M059J (cell line): ENCODE measurements at places on chromosomes 11 and 22. TPM values are rescaled to one million over a fixed set of nuclear protein-coding genes. Genes with fewer than 3 reads are reported as not detected.

- no peak for DNase-seq
Observed at GRCh38 chr11:11821899-11822298, 19.9 kb upstream of the USP47 start.

- DNase-seq = no peak
Observed at GRCh38 chr11:110522471-110522870, 92.7 kb downstream of the FDX1 start.

DNA sequence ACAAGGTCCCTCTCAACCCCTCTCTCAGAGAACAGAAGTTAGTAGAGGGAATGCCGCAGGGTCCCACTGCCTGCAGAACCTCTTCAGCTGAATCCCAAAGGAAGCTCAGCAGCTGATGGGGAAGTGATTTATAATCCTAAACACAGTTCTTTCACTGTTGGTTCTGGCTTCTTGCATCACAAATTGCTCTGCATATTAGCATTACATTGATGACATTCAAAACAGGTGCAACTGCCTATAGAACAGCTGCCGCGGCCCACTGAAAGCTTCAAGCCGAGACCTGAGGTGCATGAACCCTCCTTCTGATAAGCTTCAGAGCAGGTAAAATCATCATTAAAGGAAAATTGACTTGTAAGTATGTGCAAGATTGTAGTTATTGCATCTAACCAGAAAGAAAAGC, 75.2 kb upstream of the KIRREL3 start:
- no peak for DNase-seq

GRCh38 chr22:24566899-24567511, 11.2 kb downstream of the SNRPD3 start:
- no peak for DNase-seq

DNA sequence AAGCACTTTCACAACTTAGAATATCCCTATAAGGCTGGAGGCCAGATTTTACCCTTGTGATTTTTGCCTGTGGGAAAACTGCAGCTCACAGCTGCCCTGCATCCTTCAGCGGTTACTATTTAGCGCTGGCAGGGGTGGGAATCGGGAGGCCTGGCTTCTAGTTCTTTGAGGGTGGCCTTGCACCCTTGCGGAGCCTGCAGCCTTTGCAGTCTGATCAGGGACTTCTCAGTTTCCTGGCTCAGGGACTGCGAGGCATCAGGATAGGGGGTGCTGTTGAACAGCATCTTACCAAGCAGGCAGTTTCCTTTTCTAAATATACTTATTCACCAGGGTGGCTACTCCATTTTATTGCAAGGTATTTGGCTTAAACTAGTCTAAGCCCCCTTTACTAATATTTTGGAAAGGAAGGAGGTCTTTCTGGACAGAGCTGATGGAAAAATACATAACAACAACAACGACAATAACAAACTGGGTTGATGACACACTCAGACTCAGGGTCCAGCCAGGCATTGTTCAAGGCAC, 2.9 kb upstream of the APOA1 start:
- no peak for DNase-seq

DNA sequence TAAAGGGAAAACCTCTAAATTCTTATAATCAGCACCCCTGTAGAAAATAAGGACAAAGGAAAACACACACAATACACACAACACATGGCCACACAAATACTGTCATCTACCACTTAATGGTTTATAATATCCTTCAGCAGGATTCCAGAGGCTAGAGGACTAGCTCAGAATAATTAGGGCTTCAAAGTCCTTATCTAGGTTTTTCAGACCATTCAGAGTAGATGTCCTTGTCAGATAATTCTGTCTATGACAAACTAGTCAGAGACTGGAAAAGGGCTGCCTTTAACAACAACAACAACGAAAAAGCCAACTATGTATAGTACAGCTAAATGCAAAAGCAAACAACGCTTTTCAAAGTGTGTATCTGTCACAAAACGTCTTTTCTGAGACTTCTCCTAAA, 456.5 kb upstream of the CNTN5 start:
- DNase-seq = no peak

DNA sequence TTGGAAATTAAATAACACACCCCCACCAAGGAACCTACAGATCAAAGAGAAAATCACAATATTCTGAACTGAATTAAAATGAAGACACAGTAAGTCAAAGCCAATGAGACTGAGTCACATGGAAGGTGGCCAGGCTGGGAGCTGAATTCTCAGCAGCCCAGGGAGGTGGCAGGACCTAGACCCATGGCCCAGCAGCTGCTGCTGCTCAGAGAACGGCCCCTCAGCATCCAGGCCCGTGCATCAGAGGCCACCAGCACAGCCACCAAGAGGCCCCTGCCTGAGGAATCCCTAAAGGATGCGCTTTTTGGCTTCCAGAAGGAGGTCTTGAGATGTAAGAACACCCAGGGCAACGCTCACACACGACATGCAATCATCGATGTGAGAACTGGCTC, 35.0 kb downstream of the TBX1 start:
- no peak for DNase-seq

DNA sequence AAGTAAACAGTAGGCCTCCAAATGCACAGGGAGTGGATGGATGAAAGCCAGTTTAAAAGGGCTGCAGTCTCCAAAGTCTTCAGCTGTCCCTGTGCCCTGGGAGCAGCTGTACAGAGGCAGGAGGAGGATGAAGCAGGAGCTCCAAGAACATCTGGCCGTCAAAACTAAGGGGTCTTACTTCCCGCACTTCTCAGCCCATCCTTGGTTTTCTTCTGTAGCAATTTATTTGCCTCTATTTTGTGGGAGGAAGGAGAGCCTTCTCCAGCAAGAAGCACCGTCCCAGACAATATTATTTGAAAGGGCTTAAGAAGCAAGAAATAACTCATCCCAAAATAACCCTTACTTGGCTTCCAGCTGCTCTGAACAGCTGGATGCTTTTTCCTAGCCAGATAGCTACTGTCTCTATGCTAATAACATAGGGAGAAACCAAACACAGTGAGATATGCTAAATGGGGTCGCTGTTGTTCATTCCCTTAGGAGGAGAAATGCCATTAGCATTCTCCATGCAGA, 133.2 kb downstream of the SPATA19 start:
- no peak for DNase-seq

DNA sequence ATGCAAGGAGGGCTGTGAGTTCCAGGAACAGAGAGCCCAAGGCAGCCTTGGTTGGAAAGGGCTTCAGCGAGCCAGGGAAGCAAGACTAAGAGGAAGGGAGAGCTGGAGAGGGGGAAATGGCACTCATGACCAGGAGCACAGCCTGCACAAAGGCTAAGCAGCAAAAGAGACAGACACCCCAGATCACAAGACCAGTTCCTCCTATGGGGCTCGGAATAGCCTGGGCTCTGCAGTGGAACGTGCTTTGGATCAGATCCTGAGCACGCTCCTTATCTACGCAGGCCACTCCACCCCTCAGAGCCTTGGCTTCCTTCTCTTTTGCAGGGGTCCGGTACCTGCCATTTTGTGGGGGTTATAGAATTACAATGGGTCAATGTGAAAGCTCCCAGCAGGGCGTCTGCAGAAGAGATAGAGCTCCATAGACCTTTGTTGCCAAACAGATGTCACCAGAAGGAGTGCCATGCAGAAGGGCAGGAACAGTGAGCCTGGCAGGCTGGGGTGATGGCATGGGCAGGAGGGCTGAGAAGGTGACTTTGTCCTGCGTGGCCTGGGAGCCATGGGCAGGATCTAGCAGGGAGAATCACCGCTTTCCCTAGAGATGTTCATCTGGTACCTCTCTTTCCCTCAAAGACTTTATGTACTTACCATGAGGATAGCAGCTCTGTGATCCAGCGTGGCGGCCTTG, 33.8 kb downstream of the ZC3H7B start:
- DNase-seq = no peak

- no peak for DNase-seq
Observed at GRCh38 chr11:19294444-19294843, 53.7 kb upstream of the E2F8 start.

DNA sequence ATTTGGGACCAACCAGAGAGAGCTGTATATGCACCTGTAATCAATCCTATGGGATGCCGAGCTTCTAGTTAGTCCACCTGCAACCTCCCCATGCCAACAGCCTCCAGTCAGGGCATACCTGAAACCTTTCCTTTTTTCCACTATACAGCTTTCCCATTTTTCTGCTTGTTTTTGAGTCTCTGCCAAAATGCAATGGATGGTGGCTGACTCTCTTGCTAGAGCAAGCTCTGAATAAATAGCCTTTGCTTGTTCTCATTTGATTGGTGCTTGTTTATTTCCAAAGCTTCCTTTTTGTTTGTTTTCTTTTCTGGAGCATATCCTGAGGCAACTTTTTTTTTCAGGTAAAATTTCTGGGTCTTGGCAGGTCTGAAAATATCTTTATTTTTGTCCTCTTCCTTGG, 58.0 kb upstream of the PLET1 start:
- DNase-seq = peak; percentile 18

DNA sequence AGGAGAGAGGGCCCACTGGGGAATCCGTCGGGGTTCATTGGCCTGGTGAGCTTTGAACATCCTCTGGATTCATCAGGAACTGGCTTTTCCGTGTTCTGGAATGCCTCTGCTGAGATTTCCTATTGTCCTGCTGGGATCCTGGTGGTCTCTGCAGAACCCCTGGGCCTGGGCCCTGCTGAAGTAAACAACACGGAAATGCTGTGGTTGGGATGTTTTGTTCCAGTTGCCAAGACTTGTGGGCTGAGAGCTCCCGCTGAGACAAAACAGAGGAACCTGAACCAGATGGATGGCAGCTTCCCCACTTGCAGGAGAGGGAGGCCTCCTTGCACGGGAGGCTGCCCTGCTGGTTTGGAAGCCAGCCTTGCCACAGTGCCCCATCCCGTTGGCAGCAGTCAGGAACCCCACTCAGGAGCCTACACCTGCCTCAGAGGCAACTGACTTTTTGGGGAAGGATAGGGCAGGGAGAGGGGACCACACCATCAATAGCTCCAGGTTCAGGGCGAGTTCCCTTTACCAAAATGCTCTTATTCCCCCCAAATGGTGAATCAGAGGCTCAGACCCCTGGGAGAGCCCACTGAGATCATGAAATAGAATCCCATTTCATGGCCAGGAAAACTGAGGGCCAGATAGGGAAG, 60.7 kb downstream of the LRRC32 start:
- DNase-seq = no peak

DNA sequence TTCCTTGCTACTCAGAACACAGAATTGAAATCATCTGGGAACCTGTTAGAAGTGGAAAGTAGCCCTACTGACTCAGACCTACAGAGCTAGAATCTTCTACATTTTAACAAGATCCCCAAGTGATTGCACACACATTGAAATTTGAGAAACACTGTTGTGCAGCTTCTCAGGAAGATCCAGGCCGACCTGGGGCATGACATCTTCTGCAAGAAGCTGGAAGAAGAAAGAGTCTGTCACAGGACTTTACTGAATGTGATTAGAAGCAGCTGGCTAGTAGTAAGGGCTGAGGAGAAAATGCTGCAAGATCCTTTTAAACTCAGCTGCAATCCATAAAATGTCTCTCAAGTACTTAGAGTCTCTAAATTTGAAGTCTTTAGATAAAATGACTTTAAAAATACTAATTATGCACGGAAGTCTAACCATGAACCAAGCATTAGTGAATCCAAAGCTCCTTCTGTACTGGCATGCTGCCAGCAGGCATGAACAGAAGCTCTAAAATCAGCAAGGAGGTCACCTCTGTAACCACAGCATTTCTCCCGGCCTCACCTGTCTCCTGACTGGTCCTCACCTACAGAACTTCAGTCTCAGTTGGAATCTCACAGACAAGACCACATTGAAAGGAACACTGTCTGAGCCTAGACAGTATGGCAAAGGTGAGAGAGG, 85.0 kb downstream of the SERGEF start:
- no peak for DNase-seq

Gene P2RY6
- total RNA-seq = 3.3 and 5.6 TPM in 2 replicates

Gene TREH
- total RNA-seq = not detected in 2 replicates

Gene ZNF74
- 4.6 and 8.3 TPM in 2 replicates for total RNA-seq
